ENCODE measurements at places on chromosomes 3 and 15.

- no peak for DNase-seq
Measured at GRCh38 chr15:40999190-40999589, 45.9 kb downstream of the CHAC1 start.

DNA sequence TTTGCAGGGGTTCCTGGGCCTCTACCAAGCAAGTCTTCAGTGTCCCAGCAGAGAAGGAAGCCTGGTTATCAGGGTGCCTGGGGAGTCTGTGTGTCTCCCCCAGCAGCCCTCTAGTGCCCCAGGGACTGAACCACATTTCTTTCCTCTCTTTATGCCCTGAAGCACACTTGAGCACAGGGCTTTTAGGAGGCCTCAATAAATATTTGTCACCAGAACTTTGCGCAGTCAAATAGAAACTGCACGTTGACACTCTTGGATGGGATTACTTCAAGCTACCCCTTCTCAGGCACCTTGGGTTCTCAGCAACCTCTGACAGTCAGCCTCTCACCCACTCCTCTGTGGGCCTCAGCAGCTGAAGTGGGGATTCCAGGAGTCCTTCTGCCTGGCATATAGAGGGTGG is 226.6 kb upstream of the HES1 start:
- no peak for DNase-seq

GRCh38 chr3:56688191-56688590 is 5.1 kb upstream of the TASOR start:
- no peak for DNase-seq

DNA sequence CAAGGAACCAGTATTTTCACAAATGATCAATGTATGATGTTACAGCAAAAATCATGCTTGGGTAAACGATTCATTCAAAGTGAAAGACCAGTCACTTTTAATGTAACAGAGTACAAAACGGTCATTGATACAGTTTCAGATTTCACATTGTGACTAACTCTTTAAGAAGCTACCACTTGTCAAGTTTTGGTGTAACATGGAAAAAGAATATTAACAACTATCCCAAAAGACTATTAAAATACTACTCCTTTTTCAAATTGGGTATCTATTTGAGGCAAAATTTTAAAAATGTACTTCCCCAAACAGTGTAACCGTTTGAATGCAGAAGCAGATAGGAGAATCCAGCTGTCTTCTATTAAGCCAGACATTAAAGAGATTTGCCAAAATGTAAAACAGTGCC is 31.7 kb downstream of the AKAP13 start:
- no peak for DNase-seq

GRCh38 chr3:98778383-98778782 is 15.2 kb downstream of the ST3GAL6 start:
- no peak for DNase-seq

DNA sequence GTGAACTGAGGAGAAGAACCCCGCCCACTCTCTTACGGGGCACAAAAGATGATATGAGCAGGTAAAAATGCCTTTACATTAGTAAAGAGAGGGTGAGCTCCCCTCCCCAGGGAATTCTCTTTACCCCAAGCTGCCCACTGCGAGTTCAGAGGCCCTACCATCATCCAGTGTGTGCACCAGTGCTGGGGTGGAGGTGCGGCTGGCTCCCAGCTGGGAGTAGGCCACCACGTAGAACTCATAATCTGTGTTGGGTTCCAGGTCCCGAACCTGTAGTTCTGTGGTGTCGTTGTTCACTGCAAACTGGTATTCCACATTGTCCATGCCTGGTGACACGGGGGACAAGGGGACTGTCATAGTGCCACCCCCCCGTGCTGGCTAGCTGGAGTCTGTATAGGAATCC is 17.1 kb upstream of the IGDCC3 start:
- DNase-seq, result no peak

Measured in head of caudate nucleus (tissue), 42 donors.